ENCODE measurements at places on chromosomes 7 and 10. TPM values are rescaled to one million over a fixed set of nuclear protein-coding genes. Genes with fewer than 3 reads are reported as not detected.

The CARD11 gene
- 0.84 TPM for total RNA-seq

The DTX2 gene
- total RNA-seq, result 10.9 TPM

The TAS2R38 gene
- not detected for total RNA-seq

The TYW1B gene
- total RNA-seq, result 0.30 TPM

The AUTS2 gene
- total RNA-seq, result 3.9 TPM

The PILRB gene
- 9.1 TPM for total RNA-seq

The SPDYE2B gene
- total RNA-seq, result not detected

The CYP2C9 gene
- total RNA-seq, result not detected

The PLPP4 gene
- total RNA-seq, result not detected

The NUTM2D gene
- 1.3 TPM for total RNA-seq

The VENTX gene
- total RNA-seq, result not detected

The TMEM130 gene
- total RNA-seq, result 0.15 TPM

The SFTPA1 gene
- not detected for total RNA-seq

The LMOD2 gene
- total RNA-seq, result not detected

The DRGX gene
- total RNA-seq, result not detected
